CD8-positive, alpha-beta memory T cell (primary cell): ENCODE measurements at places on chromosomes 12 and 14.

DNA sequence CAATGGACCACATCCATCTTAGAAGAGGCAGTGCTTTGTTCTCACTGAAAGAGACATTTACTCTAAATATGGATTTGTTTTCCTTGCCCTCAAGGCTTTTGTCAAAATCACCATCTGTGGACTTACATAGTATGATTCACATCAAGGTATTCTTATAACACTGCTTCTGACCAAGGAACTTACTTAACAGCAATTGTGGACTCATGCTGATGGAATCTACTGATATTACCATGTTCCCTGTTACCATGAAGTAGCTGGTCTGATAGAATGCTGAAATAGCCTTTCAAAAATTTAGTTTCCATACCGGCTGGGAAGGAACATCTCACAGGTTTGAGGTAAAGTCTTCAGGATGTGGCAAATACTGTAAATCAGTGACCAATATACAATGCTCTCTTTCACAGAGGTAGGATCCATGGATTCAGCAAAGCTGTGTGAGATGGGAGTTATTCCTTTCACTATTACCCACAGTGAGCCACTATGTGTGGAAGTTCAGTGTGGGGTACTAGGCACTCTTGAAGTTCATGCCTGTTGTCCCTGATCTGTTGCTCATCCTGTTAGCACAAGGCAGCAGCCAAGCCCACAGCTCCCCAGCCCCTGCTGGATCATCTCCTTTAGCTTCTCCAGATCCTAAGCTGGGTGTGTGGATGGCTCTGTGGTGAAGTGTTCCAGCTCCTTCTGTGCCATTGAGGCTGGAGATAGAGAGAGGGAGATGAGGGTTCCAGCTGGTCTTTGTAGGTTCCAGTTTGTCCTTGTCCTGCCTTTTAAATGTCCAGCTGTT, 126.4 kb downstream of the ATP23 start:
- no peak for DNase-seq

DNA sequence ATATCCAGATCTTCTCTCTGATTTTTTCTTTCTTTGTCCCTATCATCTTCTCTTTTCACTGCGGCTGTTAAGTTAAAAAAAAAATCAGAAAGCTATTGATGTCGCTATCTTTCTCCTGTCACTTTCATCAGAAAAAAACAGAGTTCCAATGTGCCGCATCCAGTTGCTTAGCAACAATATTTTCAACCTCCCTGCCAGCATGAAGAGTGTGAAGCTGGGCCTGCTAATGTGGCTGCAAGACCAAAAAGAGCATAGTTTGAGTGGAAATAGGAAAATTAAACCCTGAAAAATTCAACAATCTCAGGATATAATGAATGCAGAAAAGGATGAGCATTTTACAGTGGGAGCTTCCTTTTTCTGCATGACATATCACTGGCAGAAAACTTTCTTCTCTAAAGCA, 1025.4 kb upstream of the LRFN5 start:
- DNase-seq = no peak

DNA sequence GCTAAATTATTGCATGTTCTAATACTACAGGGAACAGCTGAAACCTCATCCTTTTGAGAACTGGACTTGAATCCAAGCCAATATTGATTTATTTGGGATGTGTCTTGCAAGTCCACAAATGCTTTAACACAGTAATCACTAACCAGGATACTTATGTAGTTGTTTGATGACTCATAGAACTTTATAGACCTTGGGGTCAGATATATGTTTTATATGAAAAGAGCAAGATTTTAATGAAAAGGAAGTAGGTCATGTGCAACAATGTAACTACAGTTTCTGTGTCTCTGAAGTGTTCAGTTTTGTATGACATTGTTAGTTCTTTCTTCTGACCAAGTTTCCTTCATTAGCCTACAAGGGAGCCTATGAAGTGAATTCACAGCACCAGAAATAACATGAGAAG, 352.0 kb downstream of the ZFP36L1 start:
- no peak for DNase-seq

GRCh38 chr12:94620621-94621020, 29.7 kb downstream of the TMCC3 start:
- DNase-seq = no peak

- DNase-seq = no peak
These were observed 694 bp downstream of the AKAP5 start for GRCh38 chr14:64465831-64466554.

GRCh38 chr12:109291521-109292341, 17.4 kb downstream of the FOXN4 start:
- no peak for DNase-seq

- DNase-seq = no peak
These were observed 135.3 kb upstream of the SOX5 start for GRCh38 chr12:24084800-24085199.

DNA sequence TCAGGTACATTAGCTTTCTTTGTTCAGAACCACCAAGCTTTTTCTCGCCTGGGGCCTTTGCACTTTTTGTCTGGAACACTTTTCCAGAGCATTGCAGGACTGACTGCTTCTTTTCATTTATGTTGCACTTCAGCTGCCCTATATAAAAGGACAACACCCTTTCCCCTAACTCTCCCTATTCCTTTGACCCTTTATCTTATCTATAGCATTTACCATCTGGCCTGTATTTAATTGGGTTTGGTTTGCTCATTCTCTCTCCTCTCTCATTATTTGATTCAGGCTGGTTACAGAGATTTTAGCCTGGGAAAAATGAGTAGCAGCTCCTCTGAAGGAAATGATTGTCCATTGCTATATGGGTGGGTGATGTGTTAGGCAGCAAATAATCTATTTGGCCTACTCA, 165.4 kb downstream of the KICS2 start:
- no peak for DNase-seq
